ENCODE measurements at places on chromosomes 12 and 14.

GRCh38 chr12:113935459-113935858 lies 30.7 kb downstream of the RBM19 start:
- DNase-seq = no peak

GRCh38 chr14:37246427-37246829 lies 48.7 kb downstream of the MIPOL1 start:
- no peak for DNase-seq

GRCh38 chr14:73232984-73233383 lies 4.3 kb upstream of the PAPLN start:
- no peak for DNase-seq

DNA sequence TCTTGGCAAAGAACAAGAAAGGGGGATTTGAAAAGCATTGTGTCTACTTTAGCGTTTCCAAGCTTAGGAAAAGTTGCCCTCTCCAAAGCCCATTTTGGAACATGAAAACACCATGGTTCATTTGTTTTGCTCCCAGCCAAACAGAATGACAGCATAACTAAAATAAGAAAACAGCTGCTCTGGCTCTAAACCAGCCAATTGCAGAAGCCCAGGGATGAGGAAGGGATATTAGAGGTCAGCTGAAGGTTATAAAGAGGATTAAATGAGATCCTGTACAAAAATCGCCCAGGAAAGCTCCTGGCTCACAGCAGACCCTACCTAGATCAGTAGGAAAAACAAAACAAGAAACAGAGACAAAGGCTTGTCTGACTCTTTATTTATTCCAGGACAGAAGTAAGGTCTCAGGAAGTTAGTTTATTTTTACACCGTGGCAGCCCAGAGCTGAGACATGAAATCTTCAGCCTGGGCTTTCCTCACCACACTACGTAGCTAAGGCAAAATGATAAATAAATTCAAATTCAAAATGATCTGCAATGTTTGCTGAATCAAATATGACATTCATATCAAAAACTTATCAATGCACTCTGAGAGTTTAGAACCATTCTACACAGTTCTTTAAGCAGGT lies 25.9 kb downstream of the SPX start:
- no peak for DNase-seq

- DNase-seq = no peak
These were observed 69.1 kb downstream of the C14orf132 start for GRCh38 chr14:96108061-96108795.

- DNase-seq = no peak
These were observed 69.6 kb downstream of the NT5DC3 start for GRCh38 chr12:103771466-103771865.

DNA sequence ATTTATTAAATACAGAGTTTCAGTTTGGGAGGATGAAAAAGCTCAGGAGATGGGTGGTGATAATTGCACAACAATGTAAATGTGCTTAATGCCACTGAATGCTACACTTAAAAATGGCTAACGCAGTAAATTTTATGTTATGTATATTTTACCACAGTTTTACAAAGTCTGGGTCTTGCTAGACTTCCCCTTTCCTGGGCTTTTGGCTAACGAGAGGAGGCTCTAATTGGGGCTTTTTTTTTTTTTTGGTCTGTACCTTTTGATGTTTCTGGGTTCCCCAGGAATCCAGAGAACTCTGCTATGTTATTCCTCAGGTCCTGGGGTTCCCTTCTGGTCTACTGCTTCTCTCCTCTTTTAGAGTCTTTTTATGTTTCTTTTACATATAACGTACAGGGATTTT lies 355.5 kb downstream of the CACNA1C start:
- DNase-seq = no peak

DNA sequence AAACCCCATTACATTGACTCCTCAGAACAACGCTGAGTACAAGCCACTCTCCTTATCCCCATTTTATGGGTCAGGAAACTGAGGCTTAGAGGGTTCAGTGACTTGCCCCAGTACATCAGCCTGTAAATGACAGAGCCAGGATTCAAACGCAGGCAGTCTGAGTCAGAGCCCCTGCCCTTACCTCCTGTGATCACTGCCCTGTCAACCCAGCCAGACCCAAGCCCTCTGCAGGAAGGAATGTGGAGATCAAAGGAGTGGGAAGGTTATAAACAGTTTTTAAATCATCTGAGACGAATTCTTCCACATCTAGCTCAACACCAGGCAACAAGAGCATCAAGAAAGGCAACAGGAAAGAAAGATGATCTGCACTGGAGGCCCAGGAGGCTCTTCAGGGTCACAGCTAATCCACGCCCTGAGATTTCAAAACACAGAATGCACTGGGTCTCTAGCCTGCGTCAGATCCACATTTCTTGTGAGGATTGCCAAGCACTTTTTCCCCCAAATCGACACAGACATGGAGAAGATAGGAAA lies 38.5 kb downstream of the SPTB start:
- no peak for DNase-seq

GRCh38 chr12:116040402-116040801 lies 237.1 kb downstream of the MED13L start:
- no peak for DNase-seq

- DNase-seq = no peak
These were observed 261.4 kb downstream of the VRK1 start for GRCh38 chr14:97058589-97058988.

- peak; percentile 37 for DNase-seq
These were observed 905 bp downstream of the CISTR start for GRCh38 chr12:53750812-53751335.

- no peak for DNase-seq
These were observed 41.7 kb downstream of the ZCRB1 start for GRCh38 chr12:42284157-42284556.

GRCh38 chr12:4938900-4939299 lies 29.2 kb downstream of the KCNA1 start:
- no peak for DNase-seq

DNA sequence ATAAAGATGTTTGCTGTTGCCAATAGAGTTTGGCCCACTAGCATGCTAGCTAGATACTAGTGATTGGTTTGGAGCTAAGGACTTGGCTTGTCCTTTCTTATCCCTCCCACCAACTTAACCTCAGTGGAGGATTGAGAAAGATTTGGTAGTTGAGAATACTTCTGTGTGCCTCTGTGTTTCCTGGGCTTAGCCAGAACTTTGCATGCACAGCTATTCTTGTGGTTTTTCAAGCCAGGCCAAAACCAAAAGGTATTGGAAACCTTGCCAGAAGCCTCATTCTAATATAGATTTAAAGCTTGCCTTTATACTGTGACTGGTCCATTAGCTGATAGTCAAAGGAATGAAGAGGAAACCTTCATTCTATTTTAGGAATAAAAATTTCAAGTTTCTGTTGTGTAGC lies 188.5 kb downstream of the CCDC91 start:
- DNase-seq = no peak

- no peak for DNase-seq
These were observed 19.6 kb downstream of the HIGD1C start for GRCh38 chr12:50971946-50972345.

DNA sequence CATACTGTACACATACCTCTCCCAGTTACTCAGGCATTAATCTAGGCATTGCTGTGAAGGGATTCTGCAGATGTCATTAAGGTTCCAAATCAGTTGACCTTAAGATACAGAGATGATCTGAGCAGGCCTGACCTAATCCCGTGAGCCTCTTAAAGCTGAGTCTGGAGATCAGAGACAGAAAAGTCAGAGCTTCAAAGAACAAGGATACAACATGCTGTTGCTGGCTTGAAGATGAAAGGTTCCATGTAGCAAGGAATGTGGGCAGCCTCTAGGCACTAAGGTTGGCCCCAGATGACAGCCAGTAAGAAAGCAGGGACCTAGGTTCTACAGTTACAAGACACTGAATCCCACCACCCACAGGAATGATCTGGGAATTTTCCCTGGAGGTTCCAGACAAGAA lies 81.1 kb downstream of the MAP1LC3B2 start:
- DNase-seq = no peak

DNA sequence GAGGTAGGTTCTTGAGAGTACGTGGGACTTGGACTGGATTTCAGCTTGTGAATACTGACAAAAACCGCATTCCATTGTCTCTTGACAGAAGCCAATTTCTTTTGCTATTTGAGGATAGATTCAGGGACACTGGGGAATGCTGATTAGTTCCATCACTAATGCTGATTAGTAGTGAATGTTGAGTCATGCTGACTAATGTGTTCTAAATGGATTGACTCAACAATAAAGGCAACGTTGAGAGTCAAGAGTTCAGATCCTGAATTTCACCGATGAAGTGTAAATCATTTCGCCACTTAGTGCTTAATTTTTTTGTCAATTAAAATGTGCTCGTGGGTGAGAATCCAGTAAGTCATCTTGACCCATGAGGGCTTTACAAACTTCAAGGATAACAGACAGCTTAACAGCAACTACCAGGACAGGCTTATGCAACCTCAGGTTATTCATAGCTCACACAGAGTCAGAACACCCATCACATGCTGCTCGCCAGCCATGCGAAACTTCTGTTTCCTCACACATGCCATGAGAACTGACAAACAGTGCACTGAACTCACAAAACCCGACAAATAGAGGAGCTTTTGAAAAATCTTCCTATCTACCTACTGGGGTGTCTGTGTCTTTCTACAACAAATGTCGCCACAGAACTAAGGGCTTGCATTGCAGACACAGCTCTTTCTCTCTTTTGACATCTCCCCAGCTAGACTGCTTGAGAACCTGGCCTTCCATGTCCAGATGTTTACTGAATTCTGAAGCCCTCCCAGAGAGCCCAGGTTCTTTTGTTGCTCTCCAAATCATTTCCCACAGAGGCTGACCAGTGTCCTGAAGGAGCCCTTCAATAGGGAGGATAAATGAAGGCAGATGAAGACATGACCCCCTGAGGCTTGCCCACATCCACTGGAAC lies 316.4 kb downstream of the ZFP36L1 start:
- DNase-seq = no peak

- no peak for DNase-seq
These were observed 14.6 kb downstream of the GNS start for GRCh38 chr12:64744422-64745258.

DNA sequence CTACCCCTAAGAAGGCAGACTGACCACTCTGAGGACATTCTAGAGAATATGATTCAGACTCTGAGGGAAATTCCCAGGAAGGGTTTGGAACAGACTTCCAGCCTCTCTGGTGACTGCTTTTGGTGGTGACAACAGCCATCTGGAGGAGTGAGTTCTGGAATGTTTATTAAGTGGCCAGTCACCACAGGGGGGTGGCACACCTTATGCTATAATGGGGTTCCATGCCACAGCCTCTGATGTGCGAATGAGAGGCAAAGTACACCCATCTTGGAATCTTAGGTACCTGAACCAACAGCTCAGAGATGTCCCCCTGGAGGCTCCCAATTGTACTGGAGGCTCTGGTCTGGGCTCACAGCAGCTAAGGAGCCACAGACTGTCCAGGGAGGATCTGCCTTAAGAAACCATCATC lies 9.5 kb upstream of the TINF2 start:
- no peak for DNase-seq

GRCh38 chr12:127388985-127389384 lies 878.0 kb upstream of the TMEM132C start:
- DNase-seq = no peak

DNA sequence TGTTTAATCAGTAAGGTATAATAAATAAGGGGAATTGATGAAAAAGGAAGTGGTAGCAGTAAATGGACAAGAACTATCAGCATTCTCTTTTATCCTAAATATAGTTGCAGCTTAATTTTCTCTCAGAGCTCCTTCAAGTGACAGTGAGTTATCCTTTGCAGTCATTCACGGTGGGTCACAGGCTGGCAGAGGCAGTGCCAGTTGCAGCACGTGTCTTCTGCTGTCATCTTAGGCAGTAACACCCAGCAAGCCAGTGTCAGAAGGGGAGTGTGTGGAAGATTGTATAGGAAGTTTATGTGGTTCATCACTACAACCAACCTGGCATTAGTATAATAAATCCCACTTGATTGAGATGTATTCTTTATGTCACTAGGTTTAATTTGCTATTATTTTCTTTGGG lies 170.0 kb downstream of the CCDC91 start:
- DNase-seq = no peak
